ENCODE measurements at places on chromosomes 5 and 9. TPM values are rescaled to one million over a fixed set of nuclear protein-coding genes. Genes with fewer than 3 reads are reported as not detected.

GRCh38 chr9:29751226-29751625, 2177.9 kb upstream of the C9orf72 start:
- DNase-seq = no peak

Gene PCA3
- total RNA-seq = not detected

DNA sequence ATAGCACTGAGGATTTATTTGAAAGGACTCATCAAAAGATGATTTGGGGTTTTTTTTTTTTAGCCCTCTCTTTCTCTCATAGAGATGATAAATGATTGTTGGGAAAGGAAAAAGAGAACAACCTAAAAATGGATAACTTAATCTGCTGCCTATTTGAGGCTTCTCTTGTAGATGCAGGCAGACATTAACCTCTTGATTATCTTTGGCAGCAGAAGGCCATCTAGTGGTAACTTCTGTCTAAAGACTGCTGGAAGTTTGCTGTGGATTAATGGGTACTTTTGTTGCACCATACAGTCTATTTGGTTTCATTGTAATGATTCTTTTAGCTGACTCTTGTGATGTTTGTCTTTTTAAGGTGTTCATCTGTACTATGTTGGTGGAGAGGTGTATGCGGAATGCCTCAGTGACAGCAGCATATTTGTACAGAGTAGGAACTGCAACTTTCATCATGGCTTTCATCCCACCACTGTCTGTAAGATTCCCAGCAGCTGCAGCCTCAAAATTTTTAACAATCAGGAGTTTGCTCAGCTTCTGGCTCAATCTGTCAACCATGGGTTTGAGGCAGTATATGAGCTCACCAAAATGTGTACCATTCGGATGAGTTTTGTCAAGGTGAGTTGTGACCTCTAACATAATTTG, 18.8 kb downstream of the SMIM32 start:
- DNase-seq = peak; percentile 56

- no peak for DNase-seq
Observed at GRCh38 chr5:39175273-39175955, 43.9 kb downstream of the FYB1 start.

Gene PNPLA7
- total RNA-seq = 0.07 TPM

DNA sequence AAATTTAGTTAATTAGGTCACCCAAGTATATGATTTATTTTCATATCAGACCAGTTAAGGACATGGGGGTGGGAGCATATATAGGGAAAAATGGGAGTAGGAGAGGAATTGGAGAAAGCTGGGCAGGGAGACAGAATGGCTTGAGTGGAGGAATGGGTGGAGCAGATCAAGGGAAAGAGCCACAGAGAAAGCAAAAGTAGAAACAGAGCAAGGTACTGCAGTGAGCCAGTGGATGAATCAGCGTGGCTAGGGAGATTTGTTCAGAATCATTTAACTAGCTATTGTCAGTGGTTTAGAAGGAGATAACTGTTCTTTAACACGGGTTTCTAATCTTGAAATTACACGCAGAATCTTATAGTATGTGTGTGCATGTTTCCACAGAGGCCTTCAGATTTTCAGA, 37.4 kb downstream of the SNX24 start:
- peak; percentile 30 for DNase-seq

DNA sequence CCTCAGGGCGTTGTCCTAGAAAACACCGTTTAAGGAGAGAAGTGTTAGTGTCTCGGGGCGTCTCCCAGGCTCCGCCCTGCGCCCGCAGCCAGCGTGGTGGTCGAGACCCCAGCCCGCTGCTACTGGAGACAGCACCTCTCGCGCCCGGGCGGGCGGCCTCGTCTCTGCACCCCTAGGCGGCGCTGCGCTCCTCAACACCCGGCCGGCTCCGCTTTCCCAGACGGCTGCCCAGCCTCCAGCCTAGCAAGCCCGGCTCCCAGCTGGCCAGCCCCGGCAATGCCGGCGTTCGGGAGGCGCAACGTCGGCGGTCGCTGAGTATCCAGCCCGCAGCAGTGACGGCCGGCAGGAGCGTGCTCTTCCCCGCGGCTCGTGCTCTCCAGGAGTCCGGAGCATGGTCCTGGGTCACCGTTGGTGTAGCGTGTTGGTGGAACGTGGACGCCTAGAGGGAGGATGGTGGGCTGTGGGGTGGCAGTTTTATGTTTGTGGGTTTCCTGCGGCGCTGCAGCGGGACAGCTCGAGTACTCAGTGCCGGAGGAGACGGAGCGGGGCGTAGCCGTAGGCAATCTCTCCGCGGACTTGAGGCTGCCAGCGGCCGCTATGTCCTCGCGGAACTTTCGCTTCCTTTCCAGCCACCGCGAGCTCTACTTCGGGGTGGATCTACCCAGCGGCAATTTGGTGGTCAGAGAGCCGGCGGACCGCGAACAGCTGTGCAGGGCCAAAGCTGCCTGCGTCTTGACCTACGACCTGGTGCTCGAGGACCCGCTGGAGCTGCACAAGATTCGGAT, 536 bp downstream of the PCDHAC1 start:
- peak; percentile 21 for DNase-seq

Gene TBC1D2
- total RNA-seq = 85.0 TPM

DNA sequence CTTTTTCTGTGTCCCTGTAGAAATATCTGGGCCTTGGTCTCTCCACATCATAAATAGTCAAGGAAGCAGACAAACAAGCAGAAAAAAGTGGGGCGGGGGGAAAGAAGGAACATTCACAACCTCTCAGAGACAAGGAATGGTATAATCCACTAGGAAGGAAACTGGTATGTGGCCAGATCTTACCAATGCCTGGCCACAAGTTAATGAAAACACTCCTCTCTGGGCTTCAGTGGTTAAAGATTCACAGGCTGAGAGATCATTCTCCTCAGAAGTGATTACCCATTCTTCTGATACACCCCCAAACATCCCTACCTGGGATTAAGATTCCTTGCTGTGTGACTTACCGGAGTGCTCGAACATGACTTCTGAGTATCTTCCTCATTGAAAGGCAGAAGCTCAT, 290.6 kb downstream of the MARCHF11 start:
- no peak for DNase-seq

GRCh38 chr9:37374892-37375291, 47.6 kb upstream of the GRHPR start:
- DNase-seq = no peak

DNA sequence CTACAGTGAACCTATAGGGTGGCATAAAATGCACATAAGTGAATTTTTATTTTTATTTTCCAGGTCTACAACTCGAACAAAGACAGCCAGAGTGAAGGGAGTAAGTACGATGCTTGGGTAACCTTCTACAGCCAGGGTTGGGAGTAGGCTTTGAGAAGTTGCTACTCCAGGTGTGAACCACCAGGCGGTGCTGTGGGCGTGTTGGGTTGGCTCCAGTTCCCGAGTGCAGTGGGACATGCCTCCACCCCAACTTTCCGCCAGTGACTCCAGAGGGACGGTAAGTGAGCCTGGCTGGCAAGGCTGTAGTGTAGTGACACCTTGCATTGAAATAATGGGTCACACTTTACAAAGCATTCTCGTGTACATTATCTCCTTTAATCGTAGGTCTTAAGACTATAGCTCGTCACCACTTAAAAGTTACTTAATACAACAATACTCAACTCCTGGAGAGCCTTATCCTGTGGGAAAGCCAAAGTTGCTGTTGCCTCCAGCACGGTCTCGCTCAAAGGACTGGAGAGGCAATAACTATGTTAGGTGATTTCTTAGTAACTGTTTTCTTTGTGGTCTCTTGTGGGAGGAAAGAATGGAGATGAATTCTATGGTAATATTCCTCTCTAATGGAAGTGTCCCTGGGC, 244.0 kb downstream of the ARHGAP26 start:
- no peak for DNase-seq

GRCh38 chr5:115271295-115272050, 8.8 kb upstream of the PGGT1B start:
- DNase-seq = no peak

Gene TMEM267
- total RNA-seq = 10.8 TPM

- no peak for DNase-seq
Observed at GRCh38 chr9:93012963-93013855, 45.3 kb upstream of the SUSD3 start.

Gene PLAC8L1
- total RNA-seq = not detected

Gene KDM4C
- 12.2 TPM for total RNA-seq

- DNase-seq = peak; percentile 23
Observed at GRCh38 chr5:126544087-126544740, 50.8 kb downstream of the ALDH7A1 start.

- DNase-seq = no peak
Observed at GRCh38 chr5:176521286-176521685, 15.9 kb downstream of the RNF44 start.

Gene FBN2
- total RNA-seq = 81.6 TPM

DNA sequence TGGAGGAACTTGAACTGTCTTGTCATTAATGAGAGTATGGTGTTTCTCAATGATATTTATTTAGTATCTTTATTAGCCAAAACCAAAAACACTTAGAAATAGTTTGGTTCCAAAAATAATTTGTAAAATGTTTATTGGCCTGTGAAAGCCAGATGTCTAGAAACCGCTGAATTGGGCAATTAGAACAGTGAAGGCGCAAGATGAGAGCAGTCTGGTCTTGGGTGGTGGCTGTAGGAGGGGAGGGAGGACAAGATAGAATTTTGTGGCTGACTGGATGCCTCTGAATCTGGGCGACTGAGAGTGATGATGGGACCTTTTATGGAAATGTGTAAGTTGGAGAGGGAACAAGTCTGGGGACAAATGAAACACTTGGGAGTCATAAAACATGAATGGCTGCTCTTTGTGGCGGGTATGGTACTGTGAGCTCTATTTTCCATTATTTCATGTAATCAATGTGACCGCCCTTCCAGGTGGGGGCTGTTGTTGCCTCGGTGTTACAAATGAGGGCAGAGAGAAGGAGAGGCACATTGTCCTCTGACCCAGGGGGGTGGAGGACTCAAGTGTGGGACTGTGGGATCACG, 35.5 kb downstream of the PDZD2 start:
- no peak for DNase-seq

DNA sequence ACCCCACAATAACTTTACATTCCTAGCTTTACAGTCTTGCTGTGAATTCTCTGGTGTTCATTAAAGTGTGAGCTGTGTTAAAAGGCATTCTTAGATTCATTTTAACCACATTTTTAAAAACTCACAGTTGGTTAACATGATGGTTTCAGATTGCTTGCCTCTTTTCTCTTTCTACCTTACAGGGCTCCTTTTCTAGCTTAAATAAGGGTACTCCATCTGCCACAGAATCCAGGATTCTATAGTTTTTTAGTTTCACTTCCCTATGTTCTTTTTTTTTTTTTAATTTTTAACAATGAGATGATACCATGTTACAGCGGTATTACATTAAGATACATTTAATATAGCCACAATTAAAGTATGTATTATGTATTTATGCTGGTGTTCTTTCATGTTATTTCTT, 3.9 kb upstream of the FBXO4 start:
- DNase-seq = no peak

GRCh38 chr5:22431840-22432239, 421.3 kb downstream of the CDH12 start:
- DNase-seq = peak; percentile 7

- no peak for DNase-seq
Observed at GRCh38 chr9:123946101-123946821, 16.3 kb upstream of the DENND1A start.

DNA sequence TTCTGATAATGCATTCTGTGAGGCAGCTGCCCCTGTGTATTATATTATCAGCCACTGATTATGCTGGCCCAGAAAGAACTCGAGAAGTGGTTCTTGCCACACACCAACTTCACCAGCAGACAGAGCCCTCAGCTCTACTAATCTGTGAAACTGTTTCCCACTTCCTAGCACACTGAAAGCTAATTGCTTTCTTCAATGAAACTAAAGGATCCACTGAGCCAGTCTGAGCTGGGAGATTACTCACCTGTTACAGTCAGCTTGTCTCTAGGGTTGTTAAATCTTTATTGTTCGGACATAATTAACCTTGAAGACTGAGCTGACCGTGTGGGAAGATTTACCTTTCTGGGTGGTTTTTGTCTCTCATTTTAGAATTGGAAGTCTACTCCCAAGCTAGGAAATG, 263.2 kb downstream of the KCTD16 start:
- no peak for DNase-seq

DNA sequence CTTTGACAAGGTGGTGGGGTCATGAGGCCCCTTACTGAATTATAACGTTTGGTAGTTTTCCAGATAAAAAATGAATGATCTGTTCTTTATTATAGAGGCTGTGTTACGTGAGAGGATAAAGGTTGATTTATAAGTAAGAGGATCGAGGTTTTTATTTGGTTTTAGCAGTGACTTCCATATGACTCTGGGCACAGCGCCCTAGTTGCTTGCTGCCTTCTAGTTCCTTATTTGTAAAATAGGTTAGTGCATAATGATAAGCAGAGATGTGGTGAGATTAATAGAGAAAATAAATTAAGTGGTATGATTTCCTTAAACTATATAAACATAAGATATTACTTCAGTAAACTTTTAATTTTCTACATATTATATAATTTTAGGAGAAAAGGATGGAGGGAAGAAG, 29.8 kb downstream of the MRRF start:
- DNase-seq = no peak

DNA sequence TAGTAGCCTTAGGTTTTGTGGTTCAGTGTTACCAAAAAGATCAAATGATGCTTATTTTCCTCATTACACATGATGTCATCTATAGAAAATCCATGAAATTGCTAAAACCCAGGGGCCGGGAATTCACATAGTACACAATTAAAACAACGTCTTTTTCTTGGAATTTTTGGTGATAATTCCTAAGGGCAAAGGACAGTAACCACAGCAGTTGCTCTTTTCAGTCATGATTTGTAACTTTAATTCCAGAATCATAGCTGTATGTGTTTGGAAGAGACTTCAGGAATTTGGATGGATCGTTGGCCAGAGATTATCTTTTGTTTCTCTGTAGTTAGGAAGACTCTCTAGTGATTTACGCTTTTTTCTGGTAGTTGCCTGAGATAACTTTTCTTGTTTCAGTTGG, 748.7 kb downstream of the TLE4 start:
- no peak for DNase-seq

DNA sequence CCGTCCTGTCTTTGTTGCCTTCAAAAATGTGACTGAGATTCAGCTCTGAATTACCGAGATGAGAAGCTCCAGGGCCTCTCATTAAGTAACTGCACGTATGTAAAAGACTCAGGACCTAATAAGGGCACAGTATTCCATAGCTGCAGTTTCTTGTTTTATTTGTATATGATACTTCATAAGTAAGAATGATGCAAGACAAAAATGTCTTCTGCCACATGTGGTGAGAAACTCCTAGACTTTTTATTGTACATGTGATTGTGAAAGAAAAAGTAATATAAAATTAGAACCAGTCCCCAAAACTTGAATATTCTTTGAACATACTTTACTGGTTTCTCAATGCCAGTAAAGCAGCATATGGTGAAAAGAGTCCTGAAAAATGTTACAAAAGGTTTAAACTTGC, 110.1 kb upstream of the OTULINL start:
- DNase-seq = no peak

- DNase-seq = no peak
Observed at GRCh38 chr5:16245249-16245648, 65.7 kb upstream of the MARCHF11 start.

Gene PCDHA1
- total RNA-seq = not detected

Gene DAPK1
- 1.9 TPM for total RNA-seq
